NCI-H510A treated with DMSO at 0.1 percent for 48 hours (cell line): ENCODE measurements at places on chromosomes 13 and 19.

GRCh38 chr19:494171-495080, 1.9 kb upstream of the MADCAM1 start:
- DNase-seq, result no peak

- no peak for DNase-seq
These were observed 529 bp downstream of the LONP1 start for GRCh38 chr19:5719274-5719960.

GRCh38 chr13:24734950-24735349, 29.0 kb upstream of the RNF17 start:
- no peak for DNase-seq

- DNase-seq, result no peak
These were observed 13.1 kb upstream of the TICAM1 start for GRCh38 chr19:4844348-4845179.

DNA sequence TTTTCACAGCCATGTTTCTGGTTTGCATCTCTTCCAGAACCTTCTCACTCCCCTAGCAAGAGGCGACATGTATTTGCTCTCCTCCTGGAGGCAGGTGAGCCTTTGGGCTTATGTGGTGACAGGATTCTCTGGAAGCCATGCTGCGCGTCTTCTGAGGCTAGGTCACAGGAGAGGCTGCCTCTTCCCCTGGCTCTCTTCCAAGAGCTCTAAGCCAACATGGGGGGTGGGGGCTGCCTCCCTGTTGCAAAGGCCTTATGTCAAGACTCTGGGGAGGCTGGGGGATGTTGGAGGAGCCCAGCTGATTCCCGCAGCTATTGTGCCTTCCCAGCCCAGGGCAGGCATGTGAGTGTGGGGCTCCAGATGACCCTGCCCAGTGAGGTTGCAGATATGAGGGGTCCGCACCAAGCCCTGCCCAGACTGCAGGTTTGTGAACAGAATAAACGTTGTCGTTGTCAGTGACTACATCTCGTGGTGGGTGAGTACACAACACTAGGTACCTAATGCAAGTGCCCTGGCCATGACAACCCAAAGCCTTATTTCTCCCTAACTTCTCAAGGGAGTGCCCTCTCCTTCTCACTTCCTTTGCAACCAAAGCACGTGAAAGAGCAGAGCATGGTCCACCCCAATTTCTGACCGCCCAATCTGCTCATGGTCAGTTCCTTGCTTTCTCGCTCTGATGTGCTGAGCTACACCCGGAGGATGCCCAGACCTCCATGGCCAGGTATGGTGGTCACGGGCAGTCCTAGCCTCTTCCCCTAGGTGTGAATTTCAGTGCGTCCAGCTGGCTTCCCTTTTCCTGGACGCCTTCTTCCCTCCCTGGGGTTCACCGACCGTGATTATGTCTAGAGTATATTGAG, 44.9 kb downstream of the TEX29 start:
- DNase-seq, result no peak

GRCh38 chr13:76958841-76959432, 10.6 kb downstream of the ACOD1 start:
- no peak for DNase-seq

DNA sequence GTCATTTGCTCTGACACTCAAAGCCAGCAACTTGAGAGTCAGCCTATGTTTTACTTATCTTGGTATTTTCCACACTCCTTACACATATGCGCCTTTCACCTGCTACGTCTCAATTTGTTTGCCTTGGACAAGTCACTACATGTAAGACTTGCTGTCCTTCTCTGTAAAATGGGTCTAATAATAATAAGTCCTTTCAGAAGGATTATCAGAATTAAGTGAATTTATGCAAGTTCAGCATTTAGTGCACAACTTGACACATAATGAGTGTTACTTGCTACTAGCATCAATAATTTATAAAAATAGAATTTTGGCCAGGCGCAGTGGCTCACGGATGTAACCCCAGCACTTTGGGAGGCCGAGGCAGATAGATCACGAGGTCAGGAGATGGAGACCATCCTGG, 71.1 kb upstream of the UBL3 start:
- DNase-seq, result no peak

- DNase-seq, result no peak
These were observed 4.9 kb upstream of the PDE4C start for GRCh38 chr19:18230941-18231734.

- no peak for DNase-seq
These were observed 62.1 kb downstream of the ZNF737 start for GRCh38 chr19:20503476-20503875.

GRCh38 chr13:27712421-27712820, 79.9 kb upstream of the GSX1 start:
- DNase-seq, result no peak

- DNase-seq, result no peak
These were observed 26.3 kb downstream of the ZNF844 start for GRCh38 chr19:12090807-12091206.

DNA sequence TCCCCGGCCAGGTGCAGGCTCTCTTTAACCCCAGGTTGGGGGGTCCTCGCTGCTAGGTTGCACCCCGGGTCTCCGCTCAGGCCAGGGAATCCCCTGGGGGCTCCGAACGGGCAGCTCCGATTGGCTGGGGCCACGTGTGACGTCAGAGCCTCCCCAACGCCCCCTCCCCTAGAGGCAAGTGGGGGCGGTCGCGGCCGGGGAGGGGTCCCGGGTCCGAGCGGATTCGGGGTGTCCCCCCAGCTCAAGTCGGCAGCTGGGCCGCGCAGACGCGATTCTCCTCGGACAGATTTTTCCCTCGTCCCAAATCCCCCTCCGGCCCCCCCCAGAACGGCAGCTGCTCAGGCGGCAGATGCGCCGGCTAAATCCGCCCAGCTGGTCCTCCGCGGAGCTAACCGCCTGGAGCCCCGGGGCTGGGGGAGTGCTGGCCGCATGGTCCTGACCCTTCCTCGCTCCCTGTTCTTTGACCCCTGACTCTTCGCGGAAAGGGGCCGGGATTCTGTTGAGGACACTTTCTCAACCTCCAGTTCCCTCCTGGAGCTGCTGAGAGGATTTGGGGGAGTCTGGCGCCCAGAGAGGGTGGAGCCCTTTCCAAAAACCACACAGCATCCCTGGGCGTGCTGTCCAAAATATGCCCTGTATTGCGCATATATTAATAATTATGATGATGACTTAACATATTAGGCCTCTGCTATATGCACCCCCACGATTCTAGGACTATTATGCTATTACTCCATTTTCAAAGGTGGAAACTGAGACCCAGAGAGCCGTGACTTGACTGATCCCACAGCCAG, 25.4 kb upstream of the SEMA6B start:
- DNase-seq, result peak; percentile 35

DNA sequence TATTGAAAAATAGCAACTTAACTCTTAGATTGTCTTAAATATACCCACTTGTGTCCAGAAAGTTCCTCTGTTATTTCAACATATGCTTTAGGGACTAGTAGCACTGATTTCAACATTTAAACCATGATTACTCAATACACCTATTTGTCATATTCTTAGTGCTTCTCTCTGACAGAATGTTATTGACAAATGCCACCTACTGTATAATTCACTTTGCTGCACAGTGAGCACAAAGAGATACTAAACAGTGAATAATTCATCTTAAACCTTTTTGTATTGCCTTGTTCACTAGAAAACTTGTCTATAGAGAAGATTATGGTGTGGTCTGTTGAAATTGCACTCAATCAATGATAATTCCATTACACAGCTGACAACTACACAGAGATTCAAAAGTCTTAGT, 692.6 kb downstream of the PCDH17 start:
- no peak for DNase-seq

GRCh38 chr13:33740134-33740538, 77.8 kb upstream of the RFC3 start:
- no peak for DNase-seq

DNA sequence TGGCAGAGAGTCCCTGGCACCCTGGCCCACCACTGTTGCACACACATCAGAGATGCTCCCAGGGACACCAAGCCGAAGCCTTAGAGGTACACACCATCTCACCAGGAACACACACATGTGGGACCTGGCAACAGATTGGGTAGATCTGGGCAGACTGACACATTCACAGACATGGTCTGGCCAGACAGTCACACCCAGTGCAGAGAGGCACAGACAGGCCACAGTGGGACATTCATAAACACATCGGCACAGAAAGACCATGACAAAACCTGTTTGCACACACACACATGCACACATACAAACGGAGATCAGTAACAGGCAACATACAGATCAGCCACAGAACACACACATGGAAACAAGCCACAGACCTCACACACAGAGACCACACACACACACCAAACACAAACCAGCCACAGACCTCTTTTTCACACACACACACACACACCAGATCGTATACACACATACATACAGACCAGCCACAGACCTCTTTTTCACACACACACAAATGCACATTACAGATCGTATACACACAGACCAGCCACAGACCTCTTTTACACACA, 6.3 kb upstream of the JUNB start:
- no peak for DNase-seq

DNA sequence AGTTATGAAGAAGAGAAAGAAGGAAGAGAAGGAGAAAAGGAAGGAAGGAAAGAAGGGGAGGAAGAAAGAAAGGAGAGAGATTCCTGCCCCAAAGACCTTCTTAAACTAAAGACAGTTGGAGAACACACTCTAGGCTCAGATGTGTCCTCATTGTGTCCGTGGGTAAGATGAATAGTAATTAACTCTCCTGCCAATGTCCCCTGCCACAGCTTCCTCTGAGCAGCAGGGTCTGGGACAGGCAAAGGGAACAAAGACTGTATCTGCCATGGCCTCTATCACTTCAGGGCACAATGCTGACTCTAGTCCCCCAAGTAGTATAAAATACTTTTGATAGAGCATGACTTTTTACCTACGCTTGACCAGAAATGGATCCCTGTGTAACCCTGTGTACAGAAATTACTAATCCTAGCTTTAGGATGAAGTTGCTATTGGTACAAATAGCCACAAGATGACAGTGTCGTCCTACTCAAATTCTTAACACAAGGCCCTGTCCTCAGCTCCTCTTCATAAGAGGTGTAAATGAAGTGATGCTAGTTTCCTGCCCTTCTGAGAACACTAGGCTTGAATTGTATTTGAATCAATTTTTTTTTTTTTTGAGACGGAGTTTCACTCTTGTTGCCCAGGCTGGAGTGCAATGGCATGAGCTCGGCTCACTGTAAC, 186.2 kb upstream of the GPR12 start:
- DNase-seq, result peak; percentile 41

GRCh38 chr13:28077231-28077630, 23.1 kb downstream of the FLT3 start:
- DNase-seq, result no peak

DNA sequence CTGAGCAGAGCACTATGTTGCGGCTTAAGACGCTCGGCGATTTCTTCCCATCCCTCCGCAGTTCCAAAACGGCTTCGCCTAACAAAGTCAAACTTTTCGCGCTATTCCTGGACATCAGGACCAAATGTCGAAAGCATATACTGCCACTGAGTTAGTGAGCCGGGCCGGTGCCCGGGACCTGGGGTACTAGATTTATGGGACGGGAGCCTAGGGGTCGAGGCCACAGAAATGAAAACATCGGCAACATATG, 699 bp downstream of the RCBTB2 start:
- no peak for DNase-seq

DNA sequence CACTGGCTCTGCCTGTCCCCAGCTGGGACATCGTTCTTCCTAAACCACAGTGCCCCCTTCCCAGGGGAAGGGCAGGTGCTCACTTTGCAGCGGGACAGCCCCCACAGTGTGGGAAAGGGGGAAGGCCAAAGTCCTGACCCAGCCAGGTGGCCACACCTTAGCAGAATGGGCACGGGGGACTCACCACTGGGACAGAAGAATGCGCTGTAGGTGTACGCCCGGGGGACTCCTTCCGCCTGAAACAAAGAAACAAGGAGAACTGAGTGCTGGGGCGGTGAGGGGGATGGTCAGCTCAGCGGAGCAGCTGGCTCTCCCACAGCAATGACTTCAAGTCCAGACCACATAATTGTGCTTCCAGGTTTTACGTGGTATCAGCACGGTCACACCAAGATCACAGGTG, 49.4 kb downstream of the F2RL3 start:
- DNase-seq, result no peak

DNA sequence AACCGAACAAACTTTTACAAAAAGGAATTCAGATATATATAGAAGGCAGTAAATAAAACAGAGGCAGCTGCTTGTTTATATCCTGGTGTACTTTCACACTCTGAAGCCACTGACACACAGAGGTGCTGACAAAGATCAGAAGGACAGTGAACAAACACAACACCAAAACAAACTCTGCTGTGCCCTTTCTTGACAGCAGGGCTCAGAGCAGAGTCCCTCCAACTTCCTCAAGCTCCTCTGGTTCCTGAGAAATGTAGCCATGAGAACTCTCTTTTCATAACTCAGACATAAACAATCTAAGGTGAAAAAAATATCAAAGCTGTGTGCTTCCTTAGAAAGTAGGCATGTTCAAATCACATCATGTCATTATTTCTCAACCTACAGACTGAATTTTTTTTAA, 1052.8 kb upstream of the SPRY2 start:
- DNase-seq, result no peak

GRCh38 chr19:42596391-42597072, 1.8 kb upstream of the CEACAM8 start:
- no peak for DNase-seq

GRCh38 chr19:53581871-53582279, 43.9 kb downstream of the ZNF331 start:
- no peak for DNase-seq

DNA sequence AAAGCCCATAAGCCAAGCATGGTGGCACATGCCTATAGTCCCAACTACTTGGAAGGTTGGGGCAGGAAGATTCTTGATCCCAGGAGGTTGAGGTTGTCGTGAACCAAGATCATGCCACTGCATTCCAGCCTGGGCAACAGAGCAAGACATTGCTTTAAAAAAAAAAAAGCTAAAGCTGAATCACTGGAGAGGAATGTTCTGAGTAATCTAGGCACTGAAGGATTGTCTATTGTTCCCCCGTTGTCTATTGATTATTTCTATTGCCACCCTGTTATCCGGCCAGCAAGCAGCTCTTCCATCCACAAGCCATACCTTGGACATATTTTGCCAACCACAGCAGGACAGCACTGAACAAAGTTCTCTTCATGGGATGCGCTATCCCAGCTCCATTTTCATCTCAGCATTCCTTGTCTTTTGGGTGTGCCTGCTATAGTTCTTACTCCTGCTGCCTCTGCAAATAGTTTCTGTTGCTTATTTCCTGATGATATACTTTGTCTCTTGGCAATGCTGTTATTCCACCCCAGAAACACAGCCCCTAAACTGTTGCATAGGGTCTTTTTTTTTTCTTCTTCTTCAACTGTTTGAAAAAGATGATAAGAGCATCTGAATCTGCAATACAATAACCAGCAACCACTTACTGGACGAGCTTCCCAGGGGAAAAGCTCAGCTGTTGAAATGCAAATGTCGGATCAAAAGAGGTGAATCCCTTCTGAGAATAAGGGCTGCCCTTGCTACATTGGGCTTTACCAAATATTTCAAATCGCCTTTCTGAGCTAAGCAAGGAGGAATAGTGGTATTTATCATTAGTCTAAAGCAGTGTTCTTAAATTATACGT, 22.2 kb upstream of the SIAH3 start:
- DNase-seq, result no peak

DNA sequence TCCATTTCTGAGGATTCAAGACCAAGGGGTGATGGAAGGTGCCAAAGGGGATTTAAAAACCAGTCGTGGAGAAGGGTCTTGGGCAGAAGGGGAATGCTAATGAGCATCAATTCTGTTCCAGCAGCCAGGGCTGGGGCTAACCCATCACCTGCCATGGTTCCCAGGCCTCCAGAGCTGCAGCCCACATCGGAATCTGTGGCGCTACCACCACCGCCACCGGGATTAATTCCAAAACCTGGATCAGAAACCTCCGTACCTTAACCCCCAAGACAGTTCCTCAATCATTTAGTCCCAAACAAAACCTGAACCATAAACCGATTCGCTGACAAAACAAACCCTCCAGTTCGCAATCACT, 583 bp downstream of the ZNF615 start:
- no peak for DNase-seq
